ENCODE measurements at places on chromosomes 11 and 22. TPM values are rescaled to one million over a fixed set of nuclear protein-coding genes. Genes with fewer than 3 reads are reported as not detected.

Gene MMP13
- not detected for polyA plus RNA-seq

Gene OR8D4
- polyA plus RNA-seq = 0.05 TPM

Gene CCDC188
- polyA plus RNA-seq = 2.4 TPM

Gene SYT12
- 0.08 TPM for polyA plus RNA-seq

Gene C11orf87
- polyA plus RNA-seq = 0.13 TPM

Gene CTTN
- 84.8 TPM for polyA plus RNA-seq

Gene CHST1
- polyA plus RNA-seq = 18.4 TPM

Gene CASP5
- not detected for polyA plus RNA-seq

GRCh38 chr22:24338726-24339451 lies 68.3 kb downstream of the SPECC1L start:
- no peak for DNase-seq

GRCh38 chr22:24134090-24134846 lies 47.0 kb upstream of the SUSD2 start:
- DNase-seq = peak; percentile 68

DNA sequence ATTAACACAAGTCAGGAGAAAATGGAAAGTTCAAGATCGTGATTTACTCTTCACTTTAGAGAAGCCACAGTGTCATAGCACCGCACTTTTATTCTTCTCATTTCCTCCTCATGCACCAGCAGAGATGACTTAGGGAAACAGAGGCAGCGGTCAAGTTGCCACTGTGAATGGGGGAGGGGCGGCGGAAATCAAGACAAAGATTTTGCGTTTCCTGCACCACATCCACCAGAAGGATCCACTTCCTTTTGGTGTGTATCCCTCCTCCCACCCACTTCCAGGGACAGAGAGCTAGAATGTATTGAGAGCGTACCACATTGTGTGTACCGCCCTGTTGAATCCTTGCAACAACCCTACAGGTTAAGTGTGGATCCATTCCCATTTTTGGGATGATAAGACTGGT lies 21.8 kb downstream of the TSPAN18 start:
- DNase-seq = no peak

DNA sequence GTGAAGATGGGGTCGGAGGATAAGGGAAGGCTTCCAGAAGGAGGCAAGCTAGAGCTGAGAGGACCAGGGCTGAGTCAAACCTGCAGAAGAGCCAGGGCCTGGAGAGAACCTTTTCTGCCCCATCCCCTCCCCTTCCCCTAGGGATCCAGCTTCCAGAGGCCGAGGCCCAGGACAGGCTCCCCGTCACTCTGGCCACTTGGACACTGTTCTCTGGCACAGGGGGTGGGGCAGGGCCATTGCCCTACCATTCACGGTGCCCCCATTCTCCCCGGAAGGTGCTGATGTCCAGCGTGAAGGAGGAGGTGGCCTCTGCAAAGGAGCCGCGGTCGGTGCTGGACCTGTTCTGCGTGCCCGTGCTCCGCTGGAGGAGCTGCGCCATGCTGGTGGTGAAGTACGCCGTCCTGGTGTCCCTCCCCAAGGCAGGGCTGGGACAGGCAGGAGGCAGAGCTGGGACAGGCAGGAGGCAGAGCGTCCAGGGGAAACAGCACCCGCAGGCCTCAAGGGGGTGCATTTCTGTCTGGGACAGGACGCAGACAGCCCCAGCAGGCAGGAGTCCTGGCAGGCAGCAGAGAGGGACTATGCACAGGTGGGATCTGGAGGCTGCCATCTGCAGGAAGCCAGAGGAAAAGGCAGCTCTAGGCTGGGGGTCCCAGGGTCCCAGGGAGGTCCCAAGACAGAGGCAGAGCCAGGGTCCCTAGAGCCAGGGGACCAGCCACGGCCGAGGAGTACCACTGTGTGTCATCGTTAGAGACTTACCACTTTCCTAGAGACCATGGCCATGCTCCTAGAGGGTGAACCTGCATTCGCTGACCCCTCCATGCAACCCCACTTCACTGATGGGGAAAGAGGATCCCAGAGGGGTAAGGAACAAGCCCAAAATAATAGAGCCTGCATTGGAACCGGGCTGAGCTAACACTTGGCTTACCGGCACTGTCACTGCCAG lies 25.8 kb upstream of the SLC22A12 start:
- DNase-seq = no peak

DNA sequence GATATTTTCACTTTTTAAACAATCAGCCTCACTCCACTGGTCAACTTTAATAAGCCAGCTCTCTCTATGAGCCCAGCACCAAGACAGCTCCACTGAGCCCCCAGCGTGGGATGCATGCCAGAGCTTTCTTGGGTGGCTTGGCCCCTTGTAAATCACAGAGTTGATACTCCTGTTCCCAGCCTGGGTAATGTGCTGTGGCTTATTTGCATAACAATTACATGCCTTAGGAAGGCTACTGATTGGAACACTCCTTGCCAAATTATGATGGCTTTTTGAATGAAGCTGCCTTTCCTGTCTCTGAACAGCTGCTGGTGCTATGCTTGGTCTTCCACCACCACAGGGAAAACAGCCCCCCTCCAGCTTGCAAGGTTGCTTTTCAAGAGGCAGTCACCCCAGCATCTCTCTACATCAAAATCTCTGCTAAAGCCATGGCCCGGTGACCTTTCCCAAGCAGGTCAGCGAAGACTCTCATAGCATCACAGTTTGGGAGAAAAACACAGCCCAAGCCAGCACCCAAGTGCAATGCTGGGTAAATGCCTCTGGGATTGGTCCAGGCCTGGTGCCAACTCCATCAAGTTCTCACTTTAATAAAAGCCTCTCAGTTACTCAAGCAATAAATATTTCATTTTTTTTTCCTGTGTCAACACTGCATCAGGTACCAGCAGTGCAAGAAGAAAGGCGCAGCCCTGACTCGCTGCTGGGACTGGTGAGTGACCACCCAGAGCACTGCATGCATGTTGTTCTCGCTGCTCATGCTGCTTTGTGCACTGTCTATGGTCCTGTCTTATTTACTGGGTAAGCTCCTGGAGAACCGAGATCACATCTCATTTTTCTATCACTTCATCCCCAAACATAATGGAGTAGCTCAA lies 549.3 kb downstream of the OPCML start:
- no peak for DNase-seq

GRCh38 chr11:131833366-131833765 lies 463.0 kb downstream of the NTM start:
- DNase-seq = no peak

DNA sequence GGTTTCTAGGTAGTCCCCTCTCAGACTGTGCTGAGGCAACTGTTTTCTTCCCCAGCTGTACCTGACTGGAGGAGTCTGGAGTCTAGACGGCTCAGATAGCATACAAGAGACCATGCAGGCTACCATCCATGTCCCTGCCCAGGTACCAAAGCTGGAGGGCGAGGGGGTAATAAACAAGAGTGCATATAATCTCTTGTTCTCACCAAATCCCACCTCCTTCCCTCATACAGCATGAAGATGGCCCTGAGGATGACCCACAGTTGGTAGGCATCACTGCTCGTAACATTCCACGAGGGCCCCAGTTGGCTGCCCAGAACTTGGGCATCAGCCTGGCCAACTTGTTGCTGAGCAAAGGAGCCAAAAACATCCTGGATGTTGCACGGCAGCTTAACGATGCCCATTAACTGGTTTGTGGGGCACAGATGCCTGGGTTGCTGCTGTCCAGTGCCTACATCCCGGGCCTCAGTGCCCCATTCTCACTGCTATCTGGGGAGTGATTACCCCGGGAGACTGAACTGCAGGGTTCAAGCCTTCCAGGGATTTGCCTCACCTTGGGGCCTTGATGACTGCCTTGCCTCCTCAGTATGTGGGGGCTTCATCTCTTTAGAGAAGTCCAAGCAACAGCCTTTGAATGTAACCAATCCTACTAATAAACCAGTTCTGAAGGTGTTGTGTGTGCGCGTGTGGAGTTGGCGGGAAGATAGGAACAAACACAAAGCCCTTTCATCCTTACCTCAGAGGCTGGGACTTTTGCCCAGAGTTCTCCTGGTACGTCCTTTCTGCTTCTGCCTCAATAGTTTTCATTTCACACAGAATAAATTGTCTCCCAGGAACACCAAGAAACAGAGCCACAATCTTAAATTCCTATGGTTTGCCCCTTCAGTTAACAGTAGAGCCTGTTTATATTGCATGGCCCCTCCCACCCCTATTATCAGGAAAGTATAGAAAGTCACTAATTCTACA lies 8.5 kb downstream of the HMBS start:
- DNase-seq = no peak

- no peak for DNase-seq
These were observed 21.4 kb downstream of the RGL4 start for GRCh38 chr22:23712256-23712655.

DNA sequence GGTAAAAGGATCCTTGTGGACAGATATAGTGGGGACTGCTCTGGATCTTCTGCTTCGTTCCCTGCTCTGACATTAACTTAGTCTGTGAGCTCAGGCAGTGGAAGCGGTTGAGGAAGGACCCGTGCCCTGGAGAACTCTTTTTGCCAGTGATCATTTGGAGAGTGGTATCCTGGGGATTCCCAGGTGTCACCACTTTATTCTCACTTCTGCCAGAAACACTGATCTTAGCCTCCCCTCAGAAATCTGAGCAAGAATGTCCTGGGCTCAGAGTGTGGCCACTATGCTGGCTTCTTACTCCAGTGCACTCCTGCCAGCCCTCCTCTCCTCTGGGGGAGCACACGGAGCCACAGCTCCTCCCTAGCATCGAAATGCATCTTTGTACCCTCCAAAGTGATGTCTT lies 7.6 kb upstream of the PHOX2A start:
- no peak for DNase-seq

- DNase-seq = no peak
These were observed 17.7 kb upstream of the CCDC134 start for GRCh38 chr22:41782751-41783150.

- DNase-seq = no peak
These were observed 75.2 kb downstream of the EIF3M start for GRCh38 chr11:32658639-32659406.

DNA sequence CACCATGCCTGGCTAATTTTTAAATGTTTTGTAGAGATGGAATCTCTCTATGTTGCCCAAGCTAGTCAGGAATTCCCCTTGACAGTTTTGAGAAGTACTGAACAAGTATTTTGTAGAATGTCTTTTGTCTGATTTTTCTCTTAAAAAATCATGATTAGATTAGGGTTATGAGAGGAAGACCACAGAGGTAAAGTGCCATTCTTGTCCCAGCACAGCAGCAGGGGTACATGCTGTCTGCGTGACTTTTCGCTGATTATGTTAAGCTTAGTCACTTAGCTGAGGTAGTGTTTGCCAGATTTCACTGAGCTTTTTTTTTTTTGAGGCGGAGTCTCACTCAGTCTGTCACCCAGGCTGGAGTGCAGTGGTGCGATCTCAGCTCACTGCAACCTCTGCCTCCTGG lies 13.6 kb upstream of the NUP160 start:
- DNase-seq = no peak

DNA sequence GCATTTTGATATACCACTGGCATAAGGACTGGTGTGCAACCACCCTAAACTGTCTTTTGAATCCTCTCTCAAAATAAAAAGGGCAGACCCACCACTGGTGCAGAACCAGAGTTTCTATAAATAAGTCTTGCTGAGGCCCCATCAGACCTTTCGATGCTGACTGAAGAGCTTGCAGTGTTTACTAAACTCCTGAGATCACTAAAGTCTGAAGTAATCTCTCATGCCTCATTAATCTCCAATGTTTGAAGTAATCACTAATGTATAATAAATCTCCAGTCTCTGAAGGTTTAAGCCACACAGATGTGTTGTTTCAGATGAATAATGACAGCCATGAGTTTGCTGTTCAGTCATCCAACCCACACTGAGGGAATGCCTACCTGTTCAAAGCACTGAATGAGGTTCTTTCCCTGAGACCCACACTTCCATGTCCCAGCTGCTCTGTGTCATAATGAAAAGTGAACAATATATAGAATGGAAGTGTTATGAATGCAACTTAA lies 50.6 kb upstream of the DEUP1 start:
- no peak for DNase-seq

GRCh38 chr11:11764423-11764803 lies 77.4 kb upstream of the USP47 start:
- no peak for DNase-seq

DNA sequence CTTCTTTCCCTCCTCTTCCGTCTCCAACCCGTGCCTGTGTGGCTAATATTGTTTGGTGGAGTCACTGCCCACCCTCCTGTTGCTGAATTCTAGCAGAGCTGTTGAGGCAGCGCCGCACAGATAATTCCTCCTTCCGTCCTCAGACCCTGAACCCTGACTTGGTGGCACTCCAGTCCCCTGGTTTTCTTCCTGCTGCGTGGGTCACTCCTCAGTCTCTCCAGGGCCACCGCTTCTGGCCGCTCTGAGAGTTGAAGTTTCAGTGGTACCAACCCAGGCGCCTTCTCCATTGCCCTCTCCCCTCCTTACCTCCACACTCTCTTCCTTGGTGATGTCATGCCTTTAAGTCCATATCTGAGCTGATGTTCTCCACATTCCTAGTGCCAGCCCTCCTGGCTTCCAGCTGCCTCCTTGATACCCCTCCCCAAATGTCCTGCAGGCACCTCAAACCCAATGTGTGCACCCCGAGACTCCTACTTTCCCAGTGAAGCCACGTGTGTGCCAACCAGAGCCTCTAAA lies 54.5 kb upstream of the RASD2 start:
- DNase-seq = no peak

- no peak for DNase-seq
These were observed 20.6 kb downstream of the TSPAN18 start for GRCh38 chr11:44747316-44747715.

DNA sequence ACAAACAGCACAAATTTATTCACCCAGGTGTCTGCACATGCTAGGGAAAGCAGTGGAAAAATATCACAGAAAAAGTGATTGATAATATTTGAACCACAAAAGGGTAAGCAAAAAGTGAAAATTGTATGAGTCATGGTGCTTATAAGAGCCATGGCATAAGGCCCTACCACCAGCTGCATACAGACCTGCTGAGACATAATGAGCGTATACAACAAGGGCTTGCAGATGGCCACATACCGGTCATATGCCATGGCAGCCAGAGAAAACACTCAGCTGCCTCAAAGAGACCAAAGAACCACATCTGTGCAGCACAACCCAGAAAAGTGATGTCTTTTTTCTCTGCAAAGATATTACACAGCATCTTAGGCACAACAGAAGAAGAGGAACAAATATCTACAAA lies 71.4 kb upstream of the OR9G4 start:
- DNase-seq = no peak

- DNase-seq = no peak
These were observed 9.0 kb downstream of the IGLL5 start for GRCh38 chr22:22896601-22897000.

DNA sequence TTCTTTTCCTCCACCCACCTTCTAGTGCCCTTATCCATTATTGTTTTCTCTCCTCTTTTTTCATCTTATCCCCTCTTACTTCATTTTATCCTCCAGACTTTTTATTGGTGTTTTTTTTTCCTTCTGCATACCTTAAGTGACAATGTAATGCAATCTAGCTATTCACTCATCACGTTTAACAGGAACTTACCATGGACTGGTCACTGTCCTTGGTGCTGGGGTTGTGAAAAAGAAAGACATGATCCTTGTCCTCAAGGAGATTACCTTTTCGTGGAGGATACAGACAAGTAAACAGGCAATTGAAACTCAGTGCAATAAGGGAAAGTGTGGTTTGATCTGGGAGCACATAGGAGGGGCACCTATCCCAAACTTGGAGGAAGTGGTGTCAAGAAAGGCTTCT lies 20.7 kb downstream of the SYT9 start:
- DNase-seq = no peak

- peak; percentile 12 for DNase-seq
These were observed 700 bp downstream of the TTC17 start for GRCh38 chr11:43359422-43359818.

All from muscle of arm (tissue), 14 donors.